ENCODE measurements at places on chromosomes 1 and 21.

DNA sequence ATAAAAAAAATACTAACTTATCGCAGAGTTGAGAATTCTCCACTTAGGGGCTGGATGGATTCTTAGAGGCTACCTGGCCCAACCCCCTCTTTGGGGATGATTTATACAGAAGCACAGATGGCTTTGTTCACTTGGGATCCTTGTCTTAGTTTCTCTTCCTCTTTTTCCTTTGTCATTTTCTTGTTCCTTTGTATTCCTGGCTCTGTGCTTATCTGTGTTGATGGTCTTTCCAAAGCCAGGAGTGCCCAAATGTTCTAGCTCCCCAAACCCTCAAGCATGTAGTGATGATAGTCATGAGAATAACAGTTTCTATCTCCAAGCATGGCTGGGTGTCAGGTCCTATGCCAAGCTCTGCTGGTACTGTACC is 27.4 kb downstream of the EPHB2 start:
- DNase-seq: no peak

DNA sequence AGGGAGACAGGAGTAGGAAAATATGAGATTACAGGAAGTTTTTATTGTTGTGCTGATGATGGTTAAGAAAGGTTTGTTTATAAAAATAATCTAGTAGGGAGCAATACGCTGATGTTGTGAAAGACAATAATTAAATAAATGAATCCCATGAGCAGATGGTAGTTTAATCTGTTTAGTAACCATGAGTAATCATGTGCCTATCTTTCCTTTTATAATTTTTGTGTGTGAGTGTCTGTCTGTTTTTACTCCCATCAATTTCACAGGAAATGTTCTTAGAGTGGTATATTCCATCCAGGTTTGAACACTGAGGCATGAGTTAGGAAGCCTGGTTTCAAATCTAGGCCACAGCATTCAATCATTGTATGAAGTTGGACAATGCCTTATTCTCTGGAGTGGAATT is 180.5 kb downstream of the OLFM3 start:
- DNase-seq: no peak

- no peak for DNase-seq
Measured at GRCh38 chr21:35256468-35256988, 207.4 kb upstream of the RUNX1 start.

DNA sequence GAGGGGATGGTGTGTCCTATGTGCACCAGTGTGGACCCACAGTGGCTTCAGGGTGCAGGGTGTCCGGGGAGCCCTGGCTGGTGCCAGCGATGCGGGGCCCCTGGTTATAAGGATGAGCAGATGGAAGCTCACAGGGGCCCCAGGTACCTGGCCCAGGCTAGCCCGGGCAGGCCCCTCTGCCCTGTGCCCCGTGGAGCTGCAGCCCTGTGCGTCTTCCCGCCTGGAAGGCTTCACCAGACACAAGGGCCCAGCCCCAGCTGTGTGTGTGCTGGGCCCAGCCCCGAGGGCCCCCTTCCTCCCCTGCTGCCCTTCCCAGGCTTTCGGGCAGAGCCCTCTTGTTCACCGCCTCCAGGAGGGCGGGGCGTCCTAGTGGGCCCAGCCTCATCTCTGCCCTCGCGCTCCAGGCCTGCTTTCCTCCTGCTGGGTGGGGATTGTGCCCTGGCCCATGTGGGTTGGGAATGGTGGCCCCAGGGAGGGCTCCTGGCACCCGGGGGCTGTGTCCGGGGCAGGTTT is 15.9 kb downstream of the PFKL start:
- DNase-seq: no peak

- peak; percentile 15 for DNase-seq
Measured at GRCh38 chr1:46612937-46613660, 3.5 kb downstream of the MOB3C start.
